ENCODE measurements at places on chromosomes 7 and 10.

GRCh38 chr10:133224756-133225372 lies 5.2 kb upstream of the UTF1 start:
- DNase-seq = no peak

DNA sequence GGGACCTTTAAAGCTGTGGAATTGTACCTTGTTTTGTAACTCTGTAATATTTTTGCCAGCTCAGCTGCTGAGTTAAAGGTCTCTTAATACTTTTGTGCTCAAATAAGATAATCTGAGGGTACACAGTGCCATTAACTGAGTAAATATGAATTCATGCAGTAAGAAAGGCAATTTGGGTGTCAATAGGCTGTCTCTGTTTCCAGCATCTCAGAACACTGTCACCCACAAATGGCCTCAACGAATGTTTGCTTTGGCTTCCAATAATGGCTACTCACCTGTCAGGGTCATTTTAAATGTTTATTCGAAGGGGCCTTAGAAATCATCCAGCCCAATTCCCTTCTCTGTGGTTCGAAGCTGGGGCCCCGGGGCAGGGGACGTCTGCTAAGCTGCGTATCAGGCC lies 225.4 kb downstream of the ZMYND11 start:
- DNase-seq = no peak

GRCh38 chr10:86306628-86307278 lies 59.8 kb downstream of the GRID1 start:
- DNase-seq = no peak

DNA sequence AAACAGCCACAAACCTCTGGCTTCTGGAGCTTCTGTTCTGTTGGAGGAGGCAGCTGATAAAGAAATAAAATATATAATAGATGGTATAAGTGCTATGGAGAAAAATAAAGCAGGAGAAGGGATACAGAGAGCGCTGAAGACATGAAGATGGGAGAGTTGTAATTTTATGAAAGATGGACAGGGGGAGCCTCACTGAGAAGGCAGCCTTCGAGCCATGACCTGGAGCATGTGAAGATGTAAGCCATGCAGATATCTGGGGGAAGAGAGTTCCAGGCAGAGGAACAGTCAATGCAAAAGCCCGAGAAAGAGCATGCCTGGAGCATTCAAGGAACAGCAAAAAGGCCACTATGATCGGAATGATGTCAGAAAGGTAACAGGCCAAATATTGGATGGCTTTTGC lies 187.5 kb downstream of the KIAA1217 start:
- DNase-seq = no peak

- DNase-seq = no peak
These were observed 83.6 kb downstream of the PPP1R3C start for GRCh38 chr10:91549262-91549661.

DNA sequence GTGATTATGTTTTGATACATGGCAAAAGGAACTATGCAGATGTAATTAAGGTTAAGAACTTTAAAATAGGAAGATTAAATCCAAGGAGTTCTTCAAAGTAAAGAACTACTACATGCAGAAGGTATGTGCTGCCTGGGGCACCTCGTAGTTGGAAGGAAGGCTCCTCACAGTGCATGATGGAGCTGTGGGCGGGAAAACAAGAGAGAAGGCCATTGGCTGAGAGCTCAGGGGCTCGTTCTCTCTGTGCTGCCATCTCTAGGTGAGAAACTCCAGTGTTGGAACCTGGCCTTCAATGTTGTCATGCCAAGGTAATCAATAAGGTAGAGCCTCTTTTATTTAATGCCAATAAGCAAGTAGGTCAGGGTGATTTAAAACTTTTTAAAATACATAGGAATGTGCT lies 391.4 kb upstream of the ETV1 start:
- DNase-seq = no peak

GRCh38 chr7:45420843-45421495 lies 153.2 kb upstream of the ADCY1 start:
- DNase-seq = no peak

- no peak for DNase-seq
These were observed 557.4 kb upstream of the VSTM2A start for GRCh38 chr7:53984776-53985175.

DNA sequence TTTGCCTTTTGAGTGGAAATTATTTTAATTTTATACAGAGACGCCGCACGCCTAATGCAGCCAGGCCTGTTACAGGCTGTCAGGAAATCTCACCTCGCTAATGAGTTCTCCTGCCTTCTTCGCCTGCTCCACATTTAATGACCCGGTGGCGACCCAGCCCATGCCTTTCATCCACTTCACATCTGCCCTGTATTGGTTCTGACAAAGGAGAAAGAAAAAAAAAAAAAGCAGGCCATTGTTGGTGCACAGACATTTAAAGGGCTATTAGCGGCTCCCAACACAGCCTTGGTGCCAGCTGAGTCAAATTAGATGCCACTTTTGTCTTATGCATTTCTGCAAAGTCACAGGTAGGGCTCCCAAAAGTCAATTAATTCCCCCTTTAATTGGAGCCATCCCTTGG lies 43.3 kb downstream of the NRAP start:
- DNase-seq = no peak

DNA sequence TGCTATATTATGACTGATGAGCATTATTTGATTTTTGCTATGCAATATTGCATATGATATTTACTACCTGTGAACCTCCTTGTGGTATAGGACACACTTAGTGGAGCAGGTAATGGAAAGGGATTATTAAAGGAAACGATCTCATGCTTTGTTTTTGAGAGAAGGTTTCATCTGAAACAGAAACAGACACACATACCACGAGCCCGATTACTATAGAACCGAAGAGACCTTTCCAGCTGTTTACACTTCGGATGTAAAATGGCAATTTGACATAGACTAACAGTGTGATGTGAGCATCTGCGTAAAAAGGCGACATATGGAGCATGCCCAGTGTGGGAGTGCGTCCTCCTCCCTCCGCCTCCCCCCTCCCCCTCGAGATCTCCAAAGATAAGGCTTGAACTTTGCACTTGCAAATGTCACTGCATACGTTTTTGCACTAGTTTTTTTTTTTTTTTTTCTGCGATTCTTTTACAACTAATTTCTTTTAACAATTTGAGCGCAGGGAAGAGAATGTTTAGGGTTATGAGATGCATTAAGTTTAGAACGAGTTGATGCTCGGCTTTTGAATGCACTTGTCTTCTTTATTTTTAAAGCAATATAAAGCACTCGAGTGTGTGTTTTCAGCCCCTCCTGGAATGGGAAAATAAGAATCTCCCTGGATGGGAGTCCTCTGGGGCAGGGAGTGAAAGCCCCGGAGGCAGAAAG lies 251.0 kb downstream of the NSUN6 start:
- peak; percentile 91 for DNase-seq

GRCh38 chr7:3310884-3311283 lies 9.8 kb downstream of the SDK1 start:
- DNase-seq = no peak

DNA sequence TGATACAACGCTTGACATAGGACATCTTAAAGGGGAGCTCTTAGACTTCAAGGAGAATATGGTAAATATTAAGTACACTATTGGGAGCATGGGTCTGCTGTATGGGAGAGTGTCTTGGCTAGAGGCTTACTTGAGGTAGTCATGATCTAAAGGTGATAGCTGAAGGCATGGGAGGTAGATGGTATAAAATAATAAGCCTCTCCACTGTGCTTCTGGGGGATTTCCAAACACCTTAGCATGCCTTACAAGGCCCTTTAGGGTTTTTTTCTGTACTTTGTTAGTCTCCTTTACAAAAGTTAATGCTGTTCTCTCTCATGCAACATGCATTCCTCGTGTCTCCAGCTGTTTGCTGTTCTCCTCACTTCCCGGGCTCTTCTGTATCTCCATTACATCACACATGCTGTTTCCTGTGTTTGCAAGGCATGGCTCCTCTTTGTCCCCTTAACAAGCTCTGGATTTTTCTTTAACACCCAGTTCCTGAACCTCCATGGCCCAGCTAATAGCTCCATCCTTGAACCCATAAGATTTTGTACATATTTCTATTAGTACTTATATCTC lies 449.7 kb downstream of the AUTS2 start:
- DNase-seq = no peak

DNA sequence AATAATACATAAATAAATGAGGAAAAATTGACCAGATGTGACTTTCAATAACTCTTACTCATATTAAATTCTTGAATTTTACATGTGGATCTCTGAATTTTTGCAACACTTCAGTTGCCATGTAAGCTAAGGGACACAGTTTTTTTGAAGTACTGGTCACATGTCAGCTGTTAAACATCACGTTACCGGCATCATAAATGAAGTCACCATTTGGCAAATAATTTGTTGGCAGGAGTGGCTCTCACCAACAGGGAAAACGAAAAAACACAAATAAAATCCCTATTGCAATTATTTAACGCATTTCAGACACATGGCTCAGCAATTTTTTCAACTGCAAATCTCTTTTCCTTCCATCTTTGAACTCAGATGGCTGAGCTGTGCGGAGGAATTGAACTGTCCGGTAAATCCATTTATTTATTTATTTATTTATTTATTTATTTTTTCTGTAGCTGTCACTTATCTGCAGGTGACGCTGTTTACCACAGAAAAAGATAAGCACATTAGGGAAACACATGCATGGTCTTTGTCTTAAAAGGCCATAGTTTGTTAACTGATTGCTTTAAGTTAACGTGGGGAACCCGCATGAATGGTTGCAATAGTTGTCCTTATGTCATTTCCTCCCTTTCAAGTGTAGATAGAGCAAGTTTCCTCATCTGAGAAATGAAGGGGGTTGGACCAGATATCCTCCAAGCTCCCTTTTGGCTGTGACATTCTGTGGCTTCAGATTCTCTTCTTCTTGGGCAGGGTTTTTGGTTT lies 64.7 kb upstream of the JAZF1 start:
- DNase-seq = no peak

DNA sequence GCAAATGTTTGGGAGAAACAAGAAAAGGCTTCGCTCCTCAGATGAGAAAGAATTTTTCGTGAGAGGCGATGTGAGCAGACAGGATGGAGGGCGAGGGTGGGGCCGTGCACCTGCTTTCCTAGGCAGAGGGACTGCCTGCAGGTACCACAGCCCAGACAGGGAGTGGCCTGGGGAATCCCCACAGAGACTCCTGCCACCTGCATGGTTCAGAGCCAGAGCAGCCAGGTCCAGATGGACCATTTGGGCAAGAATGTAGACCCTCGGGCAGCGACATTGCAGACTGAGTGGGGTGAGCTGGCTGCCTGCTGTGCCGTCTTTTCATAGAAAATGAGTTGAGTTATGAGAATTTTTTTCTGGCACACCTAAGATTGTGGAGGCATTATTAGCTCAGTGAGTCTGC lies 216.8 kb downstream of the SNX10 start:
- peak; percentile 72 for DNase-seq

GRCh38 chr7:5479941-5480517 lies 56.4 kb upstream of the TNRC18 start:
- DNase-seq = no peak

DNA sequence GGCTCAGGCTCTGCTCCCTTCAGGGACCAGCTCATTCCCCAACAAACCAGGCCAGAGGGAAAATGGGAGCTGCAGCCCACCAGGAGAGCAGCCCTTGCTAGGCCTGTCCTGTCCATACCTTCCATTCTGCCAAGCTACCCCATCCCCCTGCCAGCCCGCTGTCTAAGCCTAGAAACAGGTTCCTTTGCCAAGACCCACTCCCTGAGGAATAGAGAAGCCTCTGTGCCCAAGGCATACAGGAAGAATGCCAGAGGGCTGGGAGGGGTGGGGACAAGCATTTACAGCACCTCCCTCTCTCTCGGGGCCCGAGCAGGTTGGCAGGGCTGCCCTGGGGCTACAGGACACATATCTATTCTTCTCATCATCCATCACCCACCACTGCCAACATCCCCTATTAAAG lies 178.3 kb downstream of the GRID1 start:
- DNase-seq = peak; percentile 19

- DNase-seq = no peak
These were observed 55.0 kb upstream of the CXCL12 start for GRCh38 chr10:44439958-44440244.

- no peak for DNase-seq
These were observed 270.3 kb upstream of the SORCS1 start for GRCh38 chr10:107434854-107435253.

DNA sequence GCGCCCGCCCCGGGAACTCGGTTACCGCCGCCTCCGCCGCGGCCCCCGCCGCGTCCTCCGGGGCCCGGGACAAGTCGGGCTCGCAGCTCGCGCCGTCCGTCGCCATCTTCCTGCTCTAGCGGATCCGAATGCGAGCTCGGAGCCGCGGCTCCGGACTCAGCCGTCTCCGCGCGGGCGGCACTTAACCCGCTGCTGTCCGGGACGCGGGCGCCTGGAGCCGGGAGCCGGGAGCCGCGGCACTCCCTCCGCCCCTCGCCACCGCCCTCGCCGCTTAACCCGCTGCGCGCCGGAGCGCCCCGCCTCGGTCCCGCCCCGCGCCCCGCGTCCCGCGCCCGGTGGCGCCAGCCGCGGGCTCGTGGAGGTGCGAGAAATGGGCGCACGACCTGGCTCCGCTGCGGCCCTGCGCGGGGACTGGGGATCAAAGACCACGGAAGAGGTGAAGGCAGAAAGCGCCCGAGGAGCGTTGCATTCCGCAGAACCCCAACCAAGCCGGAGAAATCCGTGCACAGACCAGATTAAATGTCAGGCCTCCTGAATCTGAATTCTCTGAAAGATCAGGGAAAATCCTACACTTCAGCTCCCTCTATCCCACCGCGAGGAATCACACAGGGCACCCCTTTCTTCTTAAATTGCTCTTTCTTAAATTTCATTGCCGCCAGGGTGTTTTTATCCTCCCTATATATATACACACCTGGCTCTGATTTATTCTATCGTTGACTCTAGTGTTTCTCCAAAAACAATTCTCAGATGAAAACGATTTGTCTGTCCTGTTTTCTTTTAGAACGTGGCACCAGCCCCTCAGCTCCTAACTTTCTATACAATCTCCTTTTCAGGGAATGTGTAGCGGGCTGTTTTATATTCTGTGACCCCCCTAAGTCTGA lies at the start of gene CTTNBP2:
TSS of gene CTTNBP2 (minus strand) at position 132 of the 881 bp plus-strand sequence. CDS start at position 106, 26 bp downstream.
- DNase-seq = peak; percentile 58

GRCh38 chr10:93028883-93029282 lies 31.7 kb upstream of the CYP26C1 start:
- no peak for DNase-seq

DNA sequence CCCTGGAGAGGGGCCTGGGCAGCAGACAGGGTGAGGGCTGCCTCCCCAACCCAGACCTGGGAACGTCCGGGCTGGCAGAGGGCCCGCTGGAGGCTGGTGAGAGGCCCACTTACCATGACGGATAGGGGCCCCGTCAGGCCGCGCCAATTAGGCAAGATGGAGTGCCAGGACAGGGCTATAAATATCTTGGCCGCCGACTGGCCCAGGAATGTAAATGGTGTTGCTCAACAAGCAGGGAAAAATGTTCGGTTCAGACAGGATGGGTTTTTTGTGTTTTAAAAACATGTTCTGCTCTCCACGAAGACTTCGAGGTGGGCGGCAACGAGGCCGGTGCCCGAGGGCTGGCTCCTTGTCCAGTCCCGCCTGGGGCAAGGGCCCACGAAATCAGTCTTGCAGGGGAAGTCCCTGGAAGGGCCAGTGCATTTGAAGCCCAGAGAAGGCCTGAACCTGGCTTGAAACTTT lies 35.8 kb upstream of the ELN start:
- DNase-seq = no peak

Measured in G401 (cell line).